Hematopoietic multipotent progenitor cell treated with erythropoietin and hydrocortisone succinate and interleukin-3 and kit ligand, for 17 days (in vitro differentiated cells): ENCODE measurements at places on chromosomes 4 and X.

- no peak for DNase-seq
These were observed 52.8 kb downstream of the TBC1D14 start for GRCh38 chr4:6962211-6963041.

- no peak for DNase-seq
These were observed 34.5 kb upstream of the RAB33B start for GRCh38 chr4:139419388-139419914.

GRCh38 chr4:137998666-137999429 is 243.3 kb downstream of the SLC7A11 start:
- no peak for DNase-seq

GRCh38 chr4:152310257-152310656 is 225.6 kb downstream of the FBXW7 start:
- no peak for DNase-seq

DNA sequence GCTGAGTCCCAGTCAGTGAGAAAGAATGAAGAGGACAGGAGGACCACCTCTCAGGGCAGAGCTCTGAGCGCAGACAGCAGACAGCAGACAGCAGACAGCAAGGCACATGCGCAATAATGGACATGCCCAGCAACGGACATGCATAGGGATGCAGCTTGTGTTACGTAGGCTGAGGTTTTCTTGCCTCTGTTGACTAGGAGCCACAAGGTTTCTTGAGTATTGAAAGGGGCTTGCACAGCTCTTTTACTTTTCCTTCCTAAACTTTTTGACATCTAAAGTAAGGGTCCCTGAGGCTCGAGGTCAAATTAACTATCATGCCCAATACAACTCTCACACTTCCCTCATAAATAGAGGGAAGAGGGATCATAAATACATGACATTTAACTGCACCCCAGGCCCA is at the start of gene PAGE3:
PAGE3 (minus strand) TSS at position 101 of the 400 bp plus-strand sequence. CDS start 1,013 bp downstream, outside the sequence.
- no peak for DNase-seq
